ENCODE measurements at places on chromosomes 7 and 10.

DNA sequence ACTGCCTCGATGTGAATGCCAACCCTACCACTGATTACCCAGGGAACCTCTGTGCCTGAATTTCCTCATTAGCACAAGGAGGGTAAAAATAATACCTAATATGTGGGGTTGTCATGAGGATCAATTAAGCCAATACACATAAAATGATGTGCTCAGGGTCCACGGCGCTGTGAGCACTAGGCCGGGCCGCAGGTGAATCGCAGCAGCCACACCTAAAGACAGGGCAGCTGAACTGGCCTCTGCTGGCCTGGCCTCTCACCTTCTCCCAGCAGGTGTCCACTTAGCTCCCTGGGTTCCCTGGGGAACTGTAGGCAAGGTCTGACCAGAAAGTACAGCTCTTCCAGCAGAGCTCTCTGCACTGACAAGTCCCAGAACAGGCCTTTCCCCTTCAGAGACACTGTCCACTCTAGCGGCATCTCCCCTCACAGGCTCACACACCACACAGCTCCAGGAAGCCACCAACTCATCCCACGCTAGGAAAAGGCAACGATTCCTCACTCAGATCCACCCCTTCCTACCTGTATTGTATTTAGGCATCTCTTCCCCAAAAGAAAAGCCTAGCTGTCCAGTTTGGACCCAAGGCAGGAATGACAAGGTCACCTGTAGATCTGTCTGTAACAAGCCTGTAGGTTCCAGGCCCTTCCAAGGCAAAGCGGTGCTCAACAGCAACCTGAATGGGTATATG is 273.1 kb downstream of the USP6NL start:
- no peak for DNase-seq

- no peak for DNase-seq
Measured at GRCh38 chr10:46540412-46541016, 15.9 kb downstream of the GPRIN2 start.

- DNase-seq = no peak
Measured at GRCh38 chr10:116133634-116134033, 139.4 kb downstream of the GFRA1 start.

DNA sequence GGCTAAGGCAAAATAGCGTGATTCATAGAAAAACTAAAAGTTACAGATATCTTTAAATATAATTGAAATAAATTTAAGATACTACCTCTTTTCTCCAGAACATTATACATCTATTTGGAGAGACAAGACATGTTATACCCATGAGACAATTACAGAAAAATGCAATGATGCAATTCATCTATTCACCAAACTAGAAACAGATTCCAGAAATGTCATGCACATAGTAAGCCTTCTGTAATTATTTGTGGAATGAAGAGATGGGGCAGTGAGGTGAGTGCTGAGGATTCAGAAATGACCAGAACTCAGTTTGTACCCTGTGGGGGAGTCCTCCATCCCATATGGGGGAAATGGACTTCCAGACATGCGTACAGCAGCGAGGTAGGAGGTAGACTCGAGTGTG is 99.4 kb downstream of the MKX start:
- no peak for DNase-seq

DNA sequence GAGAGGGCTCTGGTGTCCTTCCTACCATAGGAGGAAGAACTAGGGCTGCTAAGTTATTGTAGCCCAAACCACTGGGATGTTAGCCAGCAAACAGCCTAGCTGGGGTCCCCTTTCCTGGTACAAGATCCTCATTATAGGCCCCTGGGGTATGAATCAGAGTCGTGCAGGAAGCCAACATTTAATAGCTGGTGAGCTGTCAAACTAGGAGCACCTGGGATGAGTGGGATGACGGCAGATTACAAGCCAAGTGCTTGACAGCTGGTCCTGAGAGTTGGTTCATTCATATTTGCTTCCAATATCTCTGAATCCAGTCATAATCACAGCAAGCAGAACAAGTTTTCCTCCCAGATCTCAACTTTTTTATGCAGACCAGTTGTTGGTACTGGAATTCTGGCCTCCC is 25.1 kb upstream of the DNAJB12 start:
- DNase-seq = no peak

- no peak for DNase-seq
Measured at GRCh38 chr7:125084196-125084595, 154.6 kb upstream of the POT1 start.

All from KBM-7 (cell line).